ENCODE measurements at places on chromosomes 2 and 18. TPM values are rescaled to one million over a fixed set of nuclear protein-coding genes. Genes with fewer than 3 reads are reported as not detected.

Gene RFX8
- total RNA-seq = 2.8 TPM

Gene LDLRAD4
- total RNA-seq = 0.45 TPM

Gene EVX2
- total RNA-seq = not detected

Gene SFT2D3
- 1.6 TPM for total RNA-seq

Gene RAB27B
- 1.3 TPM for total RNA-seq

Data from smooth muscle cell of the coronary artery (primary cell).